ENCODE measurements at places on chromosomes 3 and 15.

DNA sequence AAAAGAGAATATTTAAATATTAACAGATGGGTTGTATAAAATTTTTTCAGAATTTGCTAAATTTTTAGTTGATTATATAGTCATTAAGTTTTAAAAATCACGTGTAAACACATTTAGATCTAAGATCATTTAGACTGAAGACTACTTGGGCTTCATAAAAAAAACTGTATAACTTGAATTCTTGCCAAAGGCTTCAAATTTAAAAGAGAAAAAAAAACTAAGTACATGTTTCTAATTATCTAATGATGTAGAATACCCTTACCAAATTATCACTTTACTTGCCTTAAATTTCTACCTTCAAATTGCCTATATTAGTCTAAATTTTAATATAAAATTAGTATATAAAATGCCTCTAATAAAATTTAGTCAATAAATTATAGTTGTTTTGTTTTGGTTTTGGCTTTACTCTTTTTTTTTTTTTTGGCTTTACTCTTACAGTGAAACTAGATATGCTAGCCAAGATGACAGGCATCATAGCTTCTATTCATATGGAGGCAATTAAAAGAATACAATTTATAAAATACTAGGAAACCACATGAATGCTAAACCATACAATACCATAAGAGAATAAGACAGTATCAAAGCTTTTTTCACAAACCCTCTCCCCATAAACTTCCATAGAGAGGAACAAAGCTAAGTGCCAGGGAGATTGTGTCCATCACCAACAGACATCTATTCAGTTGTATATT lies 183.1 kb upstream of the KCNMB2 start:
- no peak for DNase-seq

GRCh38 chr15:72740219-72740618 lies 43.3 kb downstream of the ADPGK start:
- DNase-seq: no peak

- no peak for DNase-seq
These were observed 3.4 kb upstream of the CLN6 start for GRCh38 chr15:68232937-68233336.

- no peak for DNase-seq
These were observed 4.7 kb downstream of the GORASP1 start for GRCh38 chr3:39102504-39103323.

DNA sequence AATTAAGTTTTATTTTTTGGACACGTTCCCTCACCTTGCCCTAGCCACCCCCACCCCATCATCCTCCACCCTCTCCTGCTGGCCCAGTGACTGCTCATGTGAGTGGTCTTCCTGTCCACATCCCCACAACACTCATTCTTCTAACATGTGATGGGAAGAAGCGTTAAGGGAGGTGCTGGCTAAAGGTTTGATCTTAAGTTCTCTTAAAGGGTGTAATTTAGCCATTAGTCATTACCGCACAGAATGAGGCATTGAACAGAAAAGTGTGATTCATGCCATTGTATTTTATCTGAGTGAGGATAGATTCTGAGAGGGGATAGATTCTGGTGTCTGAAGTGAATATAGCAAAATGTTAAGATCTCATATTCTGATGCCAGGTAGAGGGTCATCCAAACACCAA lies 272.9 kb upstream of the TPM1 start:
- peak; percentile 75 for DNase-seq

GRCh38 chr15:35244227-35244626 lies 159.1 kb upstream of the NANOGP8 start:
- DNase-seq: no peak

- no peak for DNase-seq
These were observed 75.4 kb downstream of the UMPS start for GRCh38 chr3:124805671-124806070.

DNA sequence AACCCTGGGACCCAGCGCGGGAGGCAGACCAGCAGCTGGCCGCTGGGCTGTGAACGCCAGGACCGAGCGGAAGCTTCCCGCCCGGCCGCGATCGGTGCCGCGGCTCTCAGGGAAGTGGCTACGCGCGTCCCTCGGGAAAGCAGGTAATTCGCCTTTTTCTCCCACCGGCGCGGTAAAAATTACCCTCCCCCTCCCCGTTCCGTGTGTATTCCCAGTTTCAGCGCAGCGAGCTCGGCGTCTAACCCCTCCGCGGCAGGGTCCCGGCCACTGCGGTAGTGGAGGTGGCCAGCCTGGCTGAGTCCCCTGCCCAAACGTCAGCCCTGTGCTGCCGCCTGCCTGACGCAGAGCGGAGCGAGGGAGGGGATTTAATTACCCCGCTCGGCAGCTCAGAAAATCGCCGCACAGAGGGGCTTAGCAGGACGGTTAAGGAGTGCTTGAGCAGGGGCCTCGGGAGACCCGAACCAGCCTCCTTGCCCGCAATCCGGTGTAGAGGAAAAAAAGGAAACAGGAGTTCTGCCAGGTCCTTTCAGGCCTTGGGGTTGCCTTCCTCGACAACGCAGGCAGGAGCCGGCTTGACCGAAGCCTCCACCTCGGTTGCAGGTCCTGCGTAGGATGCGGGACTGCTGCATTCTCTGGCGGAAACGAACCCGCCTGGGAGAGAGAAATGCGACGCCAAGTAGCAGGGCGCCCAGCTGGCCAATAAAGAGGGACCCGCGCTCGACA lies 2.9 kb downstream of the GATA2 start:
- DNase-seq: no peak

- no peak for DNase-seq
These were observed 280.1 kb downstream of the SV2B start for GRCh38 chr15:91380114-91380513.

- no peak for DNase-seq
These were observed 21.2 kb downstream of the GABRA5 start for GRCh38 chr15:26887926-26888666.

DNA sequence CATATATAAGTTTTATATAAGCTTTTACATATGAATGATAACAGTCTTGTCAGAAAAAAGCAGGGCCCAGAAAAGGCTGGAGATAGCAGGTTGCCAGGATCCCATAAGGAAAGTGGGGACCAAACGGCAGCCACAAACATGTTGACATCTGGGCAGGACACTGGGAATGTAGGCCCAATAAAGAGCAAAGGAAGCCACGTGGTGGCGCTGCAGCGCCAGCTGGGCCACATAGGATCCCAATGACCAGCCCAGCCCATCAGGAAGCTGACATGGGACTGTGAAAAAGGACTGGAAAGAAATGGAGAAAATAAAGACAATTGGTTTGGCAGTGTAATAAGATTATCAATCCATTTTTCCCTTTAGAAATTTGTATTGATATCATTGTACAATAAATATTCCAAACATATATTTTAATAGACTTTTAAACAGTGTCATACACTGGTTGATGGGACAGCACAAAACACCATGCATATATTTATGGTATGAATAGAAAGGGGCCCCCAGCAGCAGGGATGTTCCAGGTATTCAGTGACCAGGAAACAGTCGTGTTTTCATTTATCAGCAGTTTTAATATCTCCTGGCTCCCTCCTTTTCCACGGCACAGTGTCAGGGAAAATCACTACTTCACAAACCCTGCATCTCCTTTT lies 89.0 kb upstream of the STRIT1 start:
- no peak for DNase-seq

- DNase-seq: no peak
These were observed 3.4 kb downstream of the ABCF3 start for GRCh38 chr3:184189421-184189820.

- no peak for DNase-seq
These were observed 577.8 kb downstream of the PYDC2 start for GRCh38 chr3:192038726-192039125.

GRCh38 chr15:42071717-42072116 lies 22.6 kb downstream of the PLA2G4D start:
- no peak for DNase-seq

DNA sequence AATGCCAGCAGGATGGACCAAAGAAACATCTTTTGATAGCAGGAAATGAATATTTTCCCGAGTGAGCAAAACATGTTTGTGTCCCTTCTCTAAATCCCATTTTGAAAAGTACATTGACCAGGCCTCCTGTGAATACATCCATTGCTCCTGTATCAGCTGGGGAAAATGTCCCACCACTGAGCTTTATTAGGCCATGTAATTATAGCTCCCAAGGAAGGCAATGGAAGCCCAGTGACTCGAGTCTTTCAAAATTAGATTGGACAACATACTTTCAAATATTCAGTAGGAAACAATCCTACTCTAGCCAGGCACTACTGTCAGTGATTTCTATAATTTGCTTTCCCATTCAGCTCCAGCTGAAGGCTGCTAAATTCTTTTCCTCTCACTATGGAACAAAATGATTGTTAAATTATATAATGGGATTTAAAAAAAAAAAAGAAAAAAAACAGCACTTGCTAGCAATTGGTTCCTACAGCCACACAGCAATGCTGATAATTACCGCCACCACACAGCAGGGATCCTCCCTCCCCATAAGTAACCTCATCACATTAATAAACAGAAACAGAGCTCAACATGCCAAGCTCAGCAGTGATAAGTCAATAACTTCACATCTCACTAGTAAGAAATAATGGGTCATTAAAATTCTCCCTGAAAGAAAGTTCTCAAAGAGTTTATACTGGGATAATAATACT lies 172.4 kb upstream of the SLC2A2 start:
- no peak for DNase-seq

DNA sequence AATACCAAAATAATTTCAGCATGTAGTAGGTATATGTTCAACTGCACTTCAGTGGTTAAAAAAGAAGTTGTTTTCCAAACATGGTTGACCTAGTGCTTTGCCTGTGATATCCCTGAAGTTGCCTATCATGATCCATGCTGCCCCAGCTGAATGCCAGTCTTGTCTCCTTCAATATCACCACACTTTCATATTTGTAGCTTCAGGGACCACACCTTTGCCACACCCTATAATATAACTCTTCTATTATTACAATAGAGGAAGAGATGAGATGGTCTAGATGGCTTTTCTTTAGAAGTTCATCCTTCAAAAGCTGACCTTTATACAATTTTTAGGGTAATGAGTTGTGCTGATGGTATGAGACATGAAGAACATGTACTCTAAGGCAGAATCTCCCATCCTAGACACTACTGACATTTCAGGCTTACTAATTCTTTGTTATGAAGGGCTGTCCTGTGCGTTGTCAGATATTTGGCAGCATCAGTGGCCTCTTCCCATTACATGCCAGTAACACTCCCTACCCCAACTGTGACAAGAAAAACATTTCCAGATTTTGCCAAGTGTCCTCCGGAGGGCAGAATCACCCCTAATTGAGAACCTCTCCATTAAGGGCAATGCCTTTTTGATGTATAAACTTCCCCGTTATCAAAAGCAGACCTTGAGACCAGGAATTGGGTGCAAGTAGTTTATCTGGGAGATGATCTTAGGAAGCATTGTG lies 76.2 kb upstream of the PLCL2 start:
- DNase-seq: no peak

GRCh38 chr3:32706348-32707025 lies 21.5 kb downstream of the CNOT10 start:
- no peak for DNase-seq

DNA sequence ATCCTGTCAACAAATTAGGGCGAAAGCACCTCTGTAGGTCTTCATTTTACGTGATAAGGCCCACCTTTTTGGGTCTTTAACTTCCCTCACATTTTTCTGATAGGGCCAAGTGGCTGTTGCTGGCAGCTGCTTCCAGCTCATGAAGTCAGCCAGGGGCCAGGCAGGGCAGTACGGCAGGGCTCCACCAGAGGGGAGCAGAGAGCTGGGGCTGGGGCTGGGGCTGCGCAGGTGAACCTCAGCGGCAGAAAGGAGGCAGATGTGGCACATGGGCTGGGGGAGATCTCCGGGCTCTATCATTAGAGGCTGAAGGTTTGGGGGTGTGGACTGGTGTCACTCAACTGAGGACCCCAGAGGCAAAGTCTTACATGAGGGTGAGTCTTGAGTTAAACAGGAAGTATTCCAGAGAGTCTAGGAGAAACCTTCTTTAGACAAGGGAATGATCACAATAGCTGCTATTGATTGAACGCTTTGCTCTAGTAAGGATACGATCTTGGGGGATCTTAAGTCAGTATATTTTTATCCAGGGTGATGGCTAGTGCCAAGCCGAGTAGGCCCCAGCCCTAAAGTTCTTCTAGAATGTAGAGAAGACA lies 62.8 kb upstream of the MEX3B start:
- DNase-seq: no peak

- DNase-seq: no peak
These were observed 90.7 kb upstream of the HES1 start for GRCh38 chr3:194045289-194045688.

- no peak for DNase-seq
These were observed 7.3 kb upstream of the CFAP91 start for GRCh38 chr3:119695480-119695879.

GRCh38 chr15:65381445-65382145 lies 3.8 kb upstream of the IGDCC3 start:
- no peak for DNase-seq

GRCh38 chr3:100516838-100517237 lies 24.4 kb downstream of the TMEM45A start:
- no peak for DNase-seq

GRCh38 chr3:7973006-7973405 lies 528.6 kb upstream of the LMCD1 start:
- DNase-seq: no peak

GRCh38 chr3:34569437-34569836 lies 771.0 kb downstream of the PDCD6IP start:
- no peak for DNase-seq

DNA sequence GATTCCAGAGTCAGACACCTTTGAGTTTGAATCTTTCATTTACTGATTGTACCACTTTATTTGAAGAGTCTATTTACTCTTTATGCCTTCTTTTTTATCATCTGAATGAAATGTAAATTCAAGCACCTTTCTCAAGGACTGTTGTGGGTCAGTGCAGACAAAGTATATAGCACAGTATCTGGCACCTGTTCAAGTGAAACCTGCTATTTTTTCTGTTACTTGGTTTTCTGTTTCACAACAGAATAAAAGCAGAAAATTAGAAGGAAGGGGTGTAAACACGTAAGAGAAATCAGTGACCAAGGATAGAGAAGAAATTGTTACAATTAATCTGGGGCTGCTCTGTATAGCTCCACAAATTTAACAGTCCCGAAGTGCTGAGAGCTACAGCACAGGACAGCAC lies 357.4 kb downstream of the RSL24D1 start:
- DNase-seq: no peak

- DNase-seq: no peak
These were observed 6.9 kb upstream of the SACM1L start for GRCh38 chr3:45682311-45682710.

DNA sequence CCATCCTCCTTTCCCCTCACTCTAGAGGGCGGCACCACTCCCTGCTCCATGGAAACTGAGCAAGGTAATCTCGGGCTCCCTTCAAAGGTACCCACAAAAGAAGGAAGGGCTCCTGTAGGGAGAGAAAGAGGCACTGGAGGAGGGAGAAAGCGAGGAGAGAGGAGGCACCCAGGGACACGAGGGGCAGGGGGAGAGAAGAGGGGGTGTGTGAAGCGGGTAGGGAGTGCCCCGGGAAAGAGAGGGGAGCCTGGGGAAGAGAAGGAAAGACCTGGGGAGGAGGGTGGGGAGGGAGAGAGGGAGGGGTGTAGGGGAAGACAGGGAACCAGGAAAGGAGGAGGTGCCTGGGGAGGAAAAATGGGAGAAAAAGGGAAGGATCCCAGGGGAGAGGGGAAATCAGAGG lies 523 bp downstream of the VILL start:
- no peak for DNase-seq

GRCh38 chr3:105354429-105354828 lies 12.3 kb upstream of the ALCAM start:
- DNase-seq: no peak

All from keratinocyte (primary cell).